T-helper 1 cell (primary cell): ENCODE measurements at places on chromosomes 7 and 10.

GRCh38 chr7:32102432-32102873 is 32.2 kb upstream of the PDE1C start:
- no peak for DNase-seq

DNA sequence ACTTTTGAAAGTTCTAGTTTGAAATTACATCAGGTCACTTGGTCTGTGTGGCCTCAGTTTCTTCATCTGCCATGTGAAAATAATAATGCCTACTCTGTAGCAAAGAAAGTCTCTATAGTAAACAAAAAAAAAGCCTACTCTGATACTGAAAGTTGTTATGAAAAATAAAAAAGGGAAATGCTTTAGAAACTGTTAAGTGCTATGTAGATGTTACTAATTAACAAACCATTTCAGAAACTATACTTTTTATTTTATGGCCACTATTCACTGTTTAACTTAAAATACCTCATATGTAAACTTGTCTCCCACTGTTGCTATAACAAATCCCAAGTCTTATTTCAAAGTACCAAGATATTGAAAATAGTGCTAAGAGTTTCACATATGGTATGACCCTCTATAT is 50.6 kb downstream of the CFTR start:
- DNase-seq: no peak

- DNase-seq: no peak
Measured at GRCh38 chr7:34108165-34108564, 202.8 kb downstream of the BMPER start.

DNA sequence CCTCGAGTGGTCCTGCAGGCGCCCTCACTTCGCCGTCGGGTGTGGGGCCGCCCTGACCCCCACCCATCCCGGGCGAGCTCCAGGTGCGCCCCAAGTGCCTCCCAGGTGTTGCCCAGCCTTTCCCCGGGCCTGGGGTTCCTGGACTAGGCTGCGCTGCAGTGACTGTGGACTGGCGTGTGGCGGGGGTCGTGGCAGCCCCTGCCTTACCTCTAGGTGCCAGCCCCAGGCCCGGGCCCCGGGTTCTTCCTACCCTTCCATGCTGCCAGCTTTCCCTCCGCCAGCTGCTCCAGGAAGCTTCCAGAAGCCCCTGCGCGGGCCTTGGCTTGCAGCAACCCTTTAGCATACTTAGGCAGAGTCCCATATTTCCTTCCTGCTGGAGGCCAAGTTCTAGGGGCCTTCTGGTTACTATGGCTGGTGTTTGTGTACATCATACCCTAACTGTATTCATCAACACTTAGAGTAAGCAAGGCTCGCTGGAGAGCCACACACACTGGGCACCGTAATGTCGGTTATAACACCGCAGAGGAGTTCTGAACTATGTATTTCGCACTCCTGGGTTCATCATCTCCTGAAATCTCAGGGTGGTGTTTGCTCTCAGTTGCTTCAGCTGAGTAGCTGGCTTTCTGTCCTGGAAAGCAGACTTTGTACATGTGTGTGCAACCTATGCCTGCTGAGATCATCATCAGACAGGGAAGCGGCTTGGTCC is 471 bp downstream of the MGMT start:
- no peak for DNase-seq

DNA sequence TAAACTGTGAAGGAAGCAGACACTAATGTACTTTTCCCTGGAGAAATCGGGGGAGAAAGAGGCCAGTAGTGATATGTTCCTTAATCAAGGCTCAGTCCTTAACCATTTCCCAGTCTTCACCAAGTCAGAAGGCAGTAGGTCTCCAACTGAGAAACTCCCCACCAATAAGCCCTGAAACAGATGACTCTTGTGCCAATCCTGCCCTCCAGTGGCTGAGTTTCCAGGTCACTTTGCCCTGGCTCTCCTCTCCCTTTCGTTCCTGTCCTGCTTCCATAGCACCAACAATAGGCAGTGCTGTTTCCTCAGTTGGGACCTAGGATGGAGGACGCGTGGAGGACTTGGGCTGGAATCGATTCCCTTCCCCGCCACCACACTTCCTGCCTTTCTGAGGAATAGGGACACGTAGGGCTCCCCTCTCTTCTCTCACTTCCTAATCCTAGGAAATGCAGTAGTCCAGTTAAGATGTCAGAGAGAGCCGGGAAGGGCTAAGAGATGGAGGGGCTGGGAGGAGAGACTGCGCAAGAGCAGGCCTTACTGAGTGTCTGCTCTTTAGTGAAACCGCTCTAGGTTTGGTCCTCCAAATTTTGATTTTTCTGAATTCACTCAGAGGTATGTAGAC is 23.4 kb downstream of the ATOH7 start:
- DNase-seq: no peak

DNA sequence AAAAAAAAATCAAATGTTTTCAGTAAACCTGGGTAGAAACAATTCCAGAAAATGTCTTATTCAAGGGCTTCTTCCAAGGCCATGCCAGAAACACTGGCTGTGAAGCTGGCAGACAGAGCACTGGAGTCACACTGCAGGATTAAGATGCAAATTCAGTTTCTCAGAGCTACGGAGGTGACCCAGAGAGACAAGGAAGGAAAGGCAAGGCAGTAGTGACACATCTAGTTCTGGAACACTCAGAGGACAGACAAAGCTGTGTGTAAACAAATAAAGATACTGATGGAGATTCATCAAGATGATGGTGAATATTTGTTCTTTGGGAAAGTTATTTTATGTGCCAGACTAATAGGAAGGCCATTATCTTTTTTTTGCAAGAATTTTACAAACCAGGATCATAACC is 608.3 kb upstream of the C7orf33 start:
- no peak for DNase-seq

DNA sequence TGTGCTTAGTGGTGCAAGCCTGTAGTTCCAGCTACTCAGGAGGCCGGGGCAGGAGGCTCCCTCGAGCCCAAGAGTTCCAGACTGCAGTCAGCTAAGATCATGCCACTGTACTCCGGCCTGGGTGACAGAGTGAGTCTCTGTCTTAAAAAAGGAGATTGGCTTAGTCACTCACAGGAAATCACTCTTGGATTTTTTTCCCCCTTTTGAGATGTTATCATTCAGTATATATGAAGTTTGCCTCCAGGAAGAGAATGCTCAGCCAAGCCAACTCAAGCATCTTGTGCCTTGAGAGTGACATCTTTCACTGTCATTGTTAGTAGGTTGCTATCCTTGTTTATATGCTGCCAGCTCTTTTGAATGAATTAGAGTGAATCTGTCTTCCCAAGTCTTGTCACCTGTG is 28.0 kb downstream of the NIPSNAP2 start:
- no peak for DNase-seq

- no peak for DNase-seq
Measured at GRCh38 chr10:9900751-9901150, 1116.9 kb upstream of the CELF2 start.

GRCh38 chr7:16929146-16929762 is 47.5 kb upstream of the AGR3 start:
- DNase-seq: no peak

DNA sequence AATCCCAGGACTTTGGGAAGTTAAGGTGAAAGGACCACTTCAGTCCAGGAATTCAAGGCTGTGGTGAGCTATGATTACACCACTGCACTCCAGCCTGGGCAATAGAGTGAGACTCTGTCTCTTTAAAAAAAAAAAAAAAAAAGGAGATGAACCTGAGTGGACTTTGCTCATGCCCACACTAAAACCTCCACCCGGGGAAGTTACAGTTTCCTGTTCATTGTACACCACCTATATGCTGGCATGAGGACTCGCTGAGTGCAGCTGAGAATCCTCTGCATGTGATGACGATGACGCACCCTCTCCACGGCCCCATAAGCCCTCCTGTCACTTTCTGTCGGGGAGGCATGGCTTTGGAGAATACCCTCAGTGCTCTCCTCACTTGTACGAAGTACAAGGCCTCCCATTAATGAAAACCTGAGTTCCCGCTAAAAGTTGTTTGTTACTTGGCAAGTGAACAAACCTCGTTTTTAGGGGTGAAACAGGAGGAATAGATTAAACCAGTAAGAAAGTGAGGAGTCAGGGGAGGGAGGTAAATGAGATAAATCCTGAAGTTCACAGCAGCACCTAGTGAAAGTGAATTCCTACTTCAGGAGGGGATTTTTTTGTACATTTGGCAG is 15.9 kb downstream of the TMEM176B start:
- no peak for DNase-seq

- no peak for DNase-seq
Measured at GRCh38 chr10:865257-865656, 66.2 kb downstream of the LARP4B start.

DNA sequence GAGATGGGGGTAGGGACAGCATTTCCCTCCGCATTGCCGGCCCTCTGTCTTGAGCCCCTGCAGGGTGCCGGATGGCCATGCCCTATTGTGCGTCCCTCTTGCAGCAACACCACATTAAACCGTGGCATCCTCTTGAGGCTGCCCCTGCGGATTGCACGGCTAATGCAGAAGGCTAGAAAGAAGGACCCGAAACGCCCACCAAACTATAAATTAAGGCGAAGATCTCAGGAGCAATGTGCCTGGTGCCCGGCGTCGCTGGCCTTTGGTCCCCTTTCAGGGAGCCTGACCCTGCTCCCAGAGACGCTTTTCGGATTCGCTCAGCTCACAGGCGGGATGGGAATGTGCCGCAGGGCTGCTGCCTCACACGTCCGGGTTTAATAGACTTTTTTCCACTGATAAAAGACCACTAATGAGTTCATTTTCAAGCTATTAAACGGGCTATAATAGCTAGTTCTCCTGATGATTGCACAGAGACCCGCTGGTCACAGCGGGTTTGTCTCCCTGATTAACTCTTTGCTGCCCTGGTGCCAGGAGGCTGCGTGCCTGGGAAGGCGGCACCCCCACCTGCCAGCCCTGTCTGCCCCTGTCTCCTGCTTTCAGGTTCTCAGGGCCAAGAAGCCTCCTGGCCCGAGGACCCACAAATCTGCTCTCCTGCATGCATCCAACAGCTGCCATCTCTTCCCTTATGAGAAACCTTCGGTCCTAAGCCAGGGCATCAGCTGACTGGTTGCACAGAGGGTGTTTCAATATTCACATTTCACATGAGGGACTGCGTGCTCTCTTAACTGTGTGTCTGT is 128.3 kb downstream of the ADARB2 start:
- no peak for DNase-seq

- no peak for DNase-seq
Measured at GRCh38 chr7:41786404-41786803, 83.5 kb upstream of the INHBA start.

DNA sequence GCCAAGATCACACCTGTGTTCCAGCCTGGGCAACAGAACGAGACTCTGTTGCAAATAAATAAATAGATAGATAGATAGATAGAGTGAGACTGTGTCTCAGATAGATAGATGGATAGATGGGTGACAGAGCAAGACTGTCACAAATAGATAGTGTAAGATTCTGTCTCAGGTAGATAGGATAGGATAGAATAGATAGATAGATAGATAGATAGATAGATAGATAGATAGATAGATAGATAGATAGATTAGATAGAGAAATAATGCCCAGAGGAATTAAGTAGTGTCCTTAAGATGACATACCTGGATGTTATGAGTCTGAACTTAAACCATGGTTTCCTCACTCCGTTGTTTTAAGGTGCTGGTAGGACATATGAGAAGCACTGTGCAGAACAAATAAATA is 8.0 kb downstream of the PLEKHA8 start:
- DNase-seq: no peak

DNA sequence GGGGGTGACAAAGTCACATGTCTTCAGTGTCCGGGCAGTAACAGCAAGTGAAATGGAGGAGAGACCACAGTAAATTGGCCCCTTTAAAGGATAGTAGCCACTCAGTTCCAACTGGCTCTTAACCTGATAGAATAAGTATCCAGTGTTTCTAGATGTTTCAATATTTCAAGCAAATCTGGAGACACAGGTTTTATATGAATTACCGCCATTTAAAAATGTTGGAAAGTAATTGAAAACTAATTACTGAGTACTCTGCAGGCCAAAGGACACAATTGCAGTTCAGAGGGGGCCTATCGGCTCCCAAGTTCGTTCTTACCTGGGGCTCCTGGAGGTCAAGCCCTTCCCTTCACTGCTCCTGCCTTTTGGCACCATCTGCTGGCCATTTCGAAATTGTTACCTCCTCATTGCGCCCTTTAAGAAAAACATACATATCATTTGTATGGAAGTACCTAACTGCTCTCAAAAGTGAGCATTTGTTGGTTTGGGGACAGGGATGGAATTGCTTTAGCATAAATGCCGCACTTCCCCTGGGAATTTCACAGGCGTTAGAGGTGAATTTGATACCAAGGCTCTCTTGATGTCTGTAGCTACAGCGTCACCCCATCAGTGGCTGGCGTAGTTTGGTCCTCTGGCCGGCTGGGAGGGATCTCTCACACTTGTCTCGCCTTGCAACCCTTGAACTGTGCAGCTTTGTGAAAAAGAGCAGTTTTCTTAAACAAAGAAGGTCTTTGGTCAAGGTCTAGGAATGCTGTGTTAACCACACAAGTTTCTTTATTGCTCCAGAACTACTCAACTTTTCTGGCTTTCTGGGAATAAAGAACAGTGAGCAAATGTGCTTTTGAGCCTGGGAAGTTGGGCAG is 220.0 kb downstream of the ARHGAP21 start:
- no peak for DNase-seq

DNA sequence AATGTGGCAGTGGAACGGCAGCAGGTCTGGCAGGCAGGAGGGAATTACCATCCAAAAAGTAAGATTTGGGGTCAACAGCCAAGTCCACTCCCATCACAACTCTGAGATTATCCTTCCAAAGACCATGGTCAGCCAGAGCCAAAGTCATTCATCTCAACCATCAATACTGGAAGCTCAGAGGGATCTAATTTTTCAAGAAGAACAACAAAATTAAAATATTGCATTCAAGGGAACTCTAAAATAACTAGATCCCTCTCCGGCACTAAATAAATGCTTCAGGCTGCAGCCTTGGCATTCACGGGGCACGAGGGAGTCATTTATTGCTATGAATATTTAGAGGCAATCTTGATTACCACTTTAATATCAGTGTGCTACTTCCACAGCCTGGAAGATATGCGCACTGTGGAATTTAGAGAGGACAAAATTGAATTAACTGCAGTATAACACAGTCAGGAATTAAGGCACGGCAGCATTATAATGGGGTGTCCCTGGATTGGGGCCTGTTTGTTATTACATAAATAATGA is 102.0 kb downstream of the ADAM12 start:
- DNase-seq: no peak

GRCh38 chr7:32670110-32671025 is 175.1 kb downstream of the AVL9 start:
- DNase-seq: no peak
